ENCODE measurements at places on chromosomes 6 and 20.

DNA sequence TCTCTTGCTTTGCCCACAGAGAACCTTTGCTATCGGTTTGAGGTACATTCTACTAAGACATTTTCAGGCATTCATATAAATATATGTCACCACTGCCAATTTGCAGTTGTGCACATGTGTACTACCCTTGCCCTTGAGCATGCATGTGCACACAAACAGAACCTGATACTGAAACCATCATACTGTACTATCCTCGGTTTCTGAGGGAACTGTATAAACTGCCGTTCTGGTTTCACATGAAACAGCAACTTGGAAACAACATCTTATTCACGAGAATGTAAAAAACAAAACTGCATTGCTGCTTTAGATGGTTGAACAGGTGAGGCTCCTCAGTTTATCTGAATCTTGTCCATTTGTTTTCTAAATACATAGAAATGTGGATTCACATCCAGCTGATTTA lies 151.2 kb upstream of the TMEM170B start:
- no peak for DNase-seq

DNA sequence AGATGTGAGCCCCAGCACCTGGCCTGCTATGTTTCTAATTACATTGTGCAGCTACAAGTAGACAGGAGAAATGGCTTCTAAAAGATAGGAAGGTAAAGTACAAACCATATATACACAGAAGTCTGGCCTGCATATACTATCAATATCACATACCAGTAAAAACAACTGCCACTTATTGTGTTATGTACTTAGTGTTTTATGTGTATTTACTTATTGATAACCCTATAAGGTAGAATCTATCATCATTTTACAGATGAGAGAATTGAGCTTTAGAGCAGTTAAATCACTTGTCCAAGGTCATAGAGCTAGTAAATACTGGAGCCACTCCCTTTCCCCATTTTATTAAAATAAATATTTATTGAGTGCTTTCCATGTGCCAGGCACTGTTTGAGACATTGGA lies 102.4 kb upstream of the PRDM1 start:
- no peak for DNase-seq

- peak; percentile 23 for DNase-seq
These were observed 104.9 kb upstream of the SLC22A23 start for GRCh38 chr6:3561725-3562124.

DNA sequence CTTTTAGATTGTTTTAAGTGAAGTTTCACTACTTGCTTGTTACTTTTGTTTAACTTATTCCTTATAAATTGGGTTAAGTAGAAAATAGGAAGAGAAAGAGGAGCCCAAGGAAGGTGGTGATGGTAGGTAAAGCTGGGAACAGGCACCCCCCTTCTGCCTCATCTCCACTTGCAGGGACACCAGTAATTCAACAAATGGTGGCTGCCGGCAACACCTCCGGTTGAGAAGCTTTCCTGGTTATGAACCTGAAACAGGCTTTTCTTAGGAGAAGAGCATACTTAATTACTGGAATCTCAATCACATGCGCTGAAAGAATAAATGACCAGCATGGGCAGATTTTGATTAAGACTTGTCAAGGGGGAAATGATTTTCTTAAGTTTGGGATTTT lies 158.9 kb upstream of the ZNF217 start:
- DNase-seq = no peak

GRCh38 chr6:78593898-78594667 lies 273.3 kb upstream of the IRAK1BP1 start:
- DNase-seq = no peak

DNA sequence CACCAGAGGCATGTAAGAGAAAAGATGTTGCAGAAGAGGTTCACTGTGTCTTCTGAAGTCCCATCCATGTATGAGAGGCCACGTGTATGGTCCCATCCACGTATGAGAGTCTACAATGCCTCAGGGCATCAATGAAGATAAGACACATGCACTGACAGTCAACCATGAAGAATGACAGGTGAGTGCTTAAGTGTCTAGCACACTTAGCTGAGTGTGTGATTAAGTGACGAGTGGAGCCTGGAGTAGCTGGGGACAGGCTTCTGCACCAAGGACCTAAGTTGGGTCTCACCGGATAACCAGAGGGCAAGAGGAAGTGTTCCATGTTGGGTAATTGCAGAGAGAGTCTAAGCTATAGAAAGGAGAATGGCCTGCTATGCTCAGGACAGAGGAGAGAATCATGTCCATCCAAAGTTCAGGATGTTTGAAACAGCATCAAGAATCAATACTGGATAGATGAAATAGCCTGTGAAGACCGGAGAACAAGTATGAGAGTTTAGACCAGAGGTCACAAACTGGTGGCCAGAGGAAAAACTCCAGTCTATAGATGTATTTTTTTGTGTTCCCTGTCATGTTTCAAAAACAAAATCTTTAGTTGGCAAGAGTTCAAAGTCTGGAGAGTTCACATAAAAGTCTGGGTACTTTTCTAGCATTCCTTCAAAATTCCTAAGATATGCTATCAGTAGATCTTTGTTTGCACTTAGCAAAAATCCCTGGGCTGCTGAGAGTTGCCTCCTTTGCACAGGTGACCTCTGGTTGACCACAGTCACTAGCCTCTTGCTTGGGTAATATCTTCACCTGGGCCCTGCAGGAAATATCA lies 165.8 kb downstream of the KIF16B start:
- no peak for DNase-seq

DNA sequence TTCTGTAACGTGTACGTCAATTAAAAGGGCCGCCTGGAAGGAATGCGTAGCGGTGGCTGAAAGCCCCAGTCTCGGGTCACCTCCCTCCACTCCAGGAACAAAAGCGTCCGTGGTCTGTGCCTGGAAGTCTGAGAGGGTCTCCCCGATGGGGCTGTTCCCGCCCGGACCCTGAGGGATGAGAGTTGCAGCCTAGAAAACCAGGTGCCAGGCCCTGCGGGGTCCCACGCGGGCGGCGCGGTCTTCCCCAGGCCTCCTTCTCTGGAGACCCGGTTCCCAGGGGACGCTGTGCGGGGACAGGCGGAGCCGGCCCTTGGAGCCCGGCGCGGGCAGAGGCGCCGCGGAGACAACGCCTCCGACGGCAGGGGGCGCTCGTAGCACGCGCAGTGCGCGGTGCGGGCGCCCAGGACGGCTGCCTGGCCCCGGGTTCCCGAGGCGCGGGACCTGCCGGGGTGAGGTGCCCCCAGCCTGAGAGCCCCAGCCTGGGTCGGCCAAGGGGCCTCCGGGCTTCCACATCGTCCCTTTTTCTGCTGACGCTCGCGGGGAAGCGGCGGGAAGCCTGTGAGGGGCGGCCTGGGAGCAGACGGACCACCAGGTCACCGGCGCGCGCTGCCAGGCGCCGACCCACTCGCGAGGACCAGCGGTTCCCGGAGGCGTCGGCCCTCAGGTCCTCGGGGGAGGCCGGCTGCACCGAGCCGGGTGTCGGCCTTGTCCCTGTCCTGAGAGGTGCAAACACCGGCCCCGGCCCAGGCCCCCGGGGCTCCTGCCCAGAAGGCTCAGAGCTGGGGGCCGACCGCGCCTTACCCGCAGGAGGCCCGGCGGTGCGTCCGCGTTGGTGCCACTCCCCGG lies 5.3 kb upstream of the FOXC1 start:
- peak; percentile 22 for DNase-seq

Measured in NCI-H1105 treated with DMSO at 0.1 percent for 48 hours (cell line).